NCI-H1694 treated with DMSO at 0.1 percent for 48 hours (cell line): ENCODE measurements at places on chromosomes 2 and 18.

- DNase-seq: no peak
Measured at GRCh38 chr18:55524353-55525073, 63.5 kb downstream of the TCF4 start.

GRCh38 chr2:25409468-25409867 lies 67.7 kb upstream of the DNMT3A start:
- DNase-seq: no peak

GRCh38 chr2:21037671-21038108 lies 6.2 kb downstream of the APOB start:
- no peak for DNase-seq

GRCh38 chr2:64101141-64101591 lies 43.1 kb downstream of the PELI1 start:
- DNase-seq: no peak

DNA sequence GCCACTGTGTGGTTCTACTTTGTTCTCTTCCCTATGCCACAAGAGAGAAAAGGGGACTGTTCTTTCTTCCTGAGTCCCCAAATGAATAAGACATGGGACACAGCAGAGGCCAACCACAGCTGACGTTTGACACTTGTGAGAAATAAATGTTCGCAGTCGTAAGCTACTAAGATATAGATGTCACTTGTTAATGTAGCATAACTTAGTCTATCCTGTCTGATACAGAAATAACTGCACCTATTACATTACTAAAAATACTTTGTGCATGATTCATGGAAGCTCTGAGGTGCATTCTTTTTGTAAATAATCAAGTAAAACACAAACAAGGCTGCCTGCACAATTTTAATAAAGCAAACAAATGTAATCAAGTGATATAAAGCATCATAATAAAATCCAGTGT lies 148.8 kb downstream of the NBAS start:
- no peak for DNase-seq

DNA sequence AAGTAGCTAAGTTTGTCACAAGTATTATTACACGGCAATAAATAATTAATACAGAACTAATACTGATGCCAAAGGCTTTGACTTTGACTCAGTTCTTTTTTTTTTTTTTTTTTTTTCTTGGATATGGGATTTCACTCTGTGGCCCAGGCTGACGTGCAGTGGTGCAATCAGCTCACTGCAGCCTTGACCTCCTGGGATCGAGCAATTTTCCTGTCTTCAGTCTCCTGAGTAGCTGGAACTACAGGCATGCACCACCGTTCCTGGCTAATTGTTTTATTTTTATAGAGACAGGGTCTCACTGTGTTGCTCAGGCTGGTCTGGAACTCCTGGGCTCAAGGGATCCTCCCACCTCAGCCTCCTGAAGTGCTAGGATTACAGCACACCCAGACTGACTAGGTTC lies 284.5 kb downstream of the SS18 start:
- no peak for DNase-seq
